ENCODE measurements at places on chromosomes 4 and X.

DNA sequence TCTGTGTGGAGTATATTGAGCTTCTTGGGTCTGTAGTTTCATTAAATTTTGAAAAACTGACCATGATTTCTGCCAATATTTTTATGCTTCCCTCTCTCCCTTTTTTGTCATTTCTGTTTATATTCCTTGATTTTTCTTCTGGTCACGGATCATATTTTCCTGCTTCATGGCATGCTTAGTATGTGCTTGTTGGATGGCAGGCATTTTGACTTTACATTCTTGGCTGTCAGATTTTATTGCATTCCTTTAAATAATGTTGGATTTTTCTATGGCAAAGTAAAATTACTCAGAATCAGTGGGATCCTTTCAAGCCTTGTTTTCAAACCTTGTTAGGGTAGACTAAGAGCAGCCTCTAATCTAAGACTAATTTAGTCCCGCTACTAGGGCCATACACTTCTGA is 531.8 kb downstream of the IL15 start:
- no peak for DNase-seq

DNA sequence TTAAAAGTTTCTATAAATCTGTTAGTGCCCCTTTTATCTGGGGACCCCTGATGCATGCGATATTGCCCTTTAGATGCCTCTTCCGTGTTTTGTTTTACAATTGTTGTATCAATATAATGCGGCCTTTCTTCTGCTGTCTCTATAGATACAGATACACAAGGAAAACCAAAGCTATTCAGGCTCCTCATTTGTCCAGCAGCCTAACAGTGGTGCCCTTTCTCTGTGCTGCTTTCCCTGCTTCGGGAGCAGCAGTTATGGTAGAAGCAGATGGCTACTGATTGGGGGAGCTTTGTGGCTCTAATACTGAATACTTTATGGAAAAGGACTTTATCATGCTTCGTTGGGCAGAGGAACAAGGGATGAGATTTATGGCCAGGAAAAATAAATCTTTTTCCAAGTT is 10.6 kb upstream of the PRDM8 start:
- no peak for DNase-seq

DNA sequence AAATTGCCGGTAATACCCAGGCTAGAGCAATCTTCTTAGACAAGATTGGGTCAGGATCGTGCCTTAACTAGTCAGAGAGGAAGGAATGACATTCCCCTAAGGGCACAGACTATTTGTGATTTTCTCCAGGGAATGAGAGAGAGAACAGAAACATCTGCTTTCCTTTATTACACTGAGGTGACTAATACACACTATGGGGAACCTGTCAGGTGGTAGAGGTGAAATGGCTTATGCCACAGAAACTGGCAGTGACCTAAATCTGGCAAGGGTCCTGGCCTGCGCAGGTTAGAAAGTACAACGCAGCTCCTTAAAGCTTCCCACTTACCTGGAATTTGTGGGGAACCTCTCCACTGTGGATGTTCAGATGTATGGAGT is 16.6 kb upstream of the HPGD start:
- DNase-seq = no peak

- DNase-seq = no peak
Observed at GRCh38 chrX:20265726-20266681, 705 bp downstream of the RPS6KA3 start.

GRCh38 chr4:185889585-185889984 is 77.6 kb upstream of the SORBS2 start:
- no peak for DNase-seq

- peak; percentile 22 for DNase-seq
Observed at GRCh38 chr4:101114936-101115372, 232.4 kb downstream of the PPP3CA start.

DNA sequence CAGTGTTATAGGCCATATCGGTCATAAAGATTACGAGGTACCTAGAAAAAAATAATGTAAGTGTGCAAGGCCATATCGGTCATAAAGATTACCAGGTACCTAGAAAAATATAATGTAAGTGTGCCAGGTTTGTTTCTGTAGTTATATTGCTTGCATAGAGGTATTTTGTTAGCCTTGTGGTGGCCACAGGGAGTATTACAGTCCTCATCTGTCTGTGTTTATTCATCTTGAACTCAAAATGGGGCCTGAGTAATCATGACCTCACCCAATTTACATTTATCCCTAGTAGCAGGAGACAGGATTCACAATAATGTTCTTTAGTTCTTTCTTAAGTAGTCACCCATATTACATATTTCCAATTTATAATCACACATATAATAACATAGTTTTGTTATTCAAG is 459.7 kb downstream of the MID1IP1 start:
- DNase-seq = no peak

GRCh38 chrX:16524316-16524715 is 125.6 kb upstream of the S100G start:
- DNase-seq = no peak

DNA sequence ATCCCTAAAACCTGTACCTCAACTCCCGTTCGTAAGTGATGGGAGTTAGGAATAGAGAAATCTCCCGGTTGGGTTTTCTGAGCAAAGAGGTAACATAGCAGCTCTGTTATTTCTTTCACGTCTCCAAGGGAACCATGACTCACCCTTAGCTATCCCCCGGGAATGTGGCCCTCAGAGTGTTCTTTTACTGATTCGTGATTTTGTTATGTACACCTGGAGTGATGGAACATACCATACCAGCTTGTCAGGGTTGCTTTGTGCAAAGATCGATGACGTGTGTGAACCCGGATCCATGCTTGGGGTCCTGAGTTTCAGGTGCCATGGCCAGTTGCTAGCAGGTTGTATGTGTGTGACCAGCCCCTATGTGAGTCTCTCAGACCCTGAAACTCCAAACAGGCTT is 52.6 kb downstream of the HPRT1 start:
- no peak for DNase-seq

- DNase-seq = no peak
Observed at GRCh38 chr4:41625531-41625930, 87.6 kb downstream of the LIMCH1 start.

DNA sequence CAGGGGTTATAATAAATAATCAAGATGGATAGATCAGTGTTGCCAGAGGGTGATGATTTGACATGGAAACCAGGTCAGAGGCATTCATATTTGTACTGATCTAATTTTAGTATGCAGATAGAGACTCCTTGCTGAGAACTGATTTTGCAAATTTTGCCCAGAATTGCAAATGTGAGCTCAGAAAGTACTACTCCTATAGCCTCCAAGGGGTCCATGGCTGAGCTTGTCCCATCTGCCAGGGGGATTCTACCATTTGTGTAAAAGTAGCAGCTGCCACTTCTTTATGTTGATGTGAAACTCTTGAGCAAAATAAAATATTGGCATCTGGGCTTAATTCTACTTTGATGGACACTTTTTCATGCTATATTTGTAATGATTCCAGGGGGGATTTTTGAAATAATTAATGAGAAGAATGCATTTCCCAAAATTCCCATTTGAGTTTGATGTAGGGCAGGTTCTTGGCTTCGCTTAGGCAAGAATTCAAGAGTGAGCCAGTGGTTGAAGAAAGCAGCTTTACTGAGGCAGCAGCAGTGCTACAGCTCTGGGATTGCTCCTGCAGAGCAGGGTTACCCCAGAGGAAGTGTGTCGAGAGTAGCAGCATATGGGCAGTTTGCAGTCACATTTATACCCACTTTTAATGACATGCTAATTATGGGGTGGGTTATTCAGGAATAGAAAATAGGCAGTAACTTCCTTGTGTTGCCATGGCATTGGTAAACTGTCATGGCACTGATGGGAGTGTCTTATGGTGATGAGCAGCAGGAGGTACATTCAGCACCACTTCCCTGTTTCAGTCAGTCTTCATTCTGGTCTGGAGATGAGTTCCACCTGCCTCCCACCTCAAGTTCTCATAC is 38.7 kb upstream of the DCLK2 start:
- DNase-seq = no peak

Measured in iPS DF 6.9 (cell line).